ENCODE measurements at places on chromosomes 4 and X. TPM values are rescaled to one million over a fixed set of nuclear protein-coding genes. Genes with fewer than 3 reads are reported as not detected.
A peak's percentile ranks its signal among the peaks of the same experiment; 100 is the strongest.

DNA sequence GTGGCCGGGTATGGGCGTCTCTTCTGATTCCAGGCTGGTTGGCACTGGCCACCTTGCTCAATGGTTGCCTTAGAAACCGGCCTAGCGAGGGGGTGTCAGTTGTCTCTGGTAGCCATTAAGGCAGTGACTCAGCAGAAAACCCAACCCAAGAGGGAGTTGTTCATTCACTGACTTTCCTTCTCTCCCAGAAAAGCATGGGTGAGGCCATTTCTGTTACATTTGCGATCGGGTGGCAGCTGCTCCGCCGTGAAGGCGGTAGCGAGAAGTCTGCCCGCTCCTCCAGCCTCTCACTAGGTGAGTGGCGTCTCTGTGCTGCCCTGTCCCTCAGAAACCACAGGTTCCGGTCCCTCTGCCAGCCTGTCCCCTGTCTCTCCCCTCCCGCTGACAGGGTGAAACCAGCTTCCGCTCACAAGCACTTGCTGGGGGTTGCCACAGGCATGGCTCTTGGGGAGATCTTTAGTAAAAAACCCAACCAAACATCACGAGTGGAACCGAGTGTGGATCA, 17.4 kb downstream of the IRAK1 start:
- no peak for DNase-seq

GRCh38 chr4:35942092-35942491, 302.2 kb downstream of the ARAP2 start:
- no peak for DNase-seq

- peak; percentile 64 for DNase-seq
Observed at GRCh38 chr4:2220016-2220630, 21.8 kb downstream of the HAUS3 start.

Gene HOPX
- 39.8 TPM for polyA plus RNA-seq

- no peak for DNase-seq
Observed at GRCh38 chrX:45849261-45849862, 648.7 kb upstream of the DIPK2B start.

All from right lung (tissue), 10 donors.